ENCODE measurements at places on chromosomes 5 and 9. TPM values are rescaled to one million over a fixed set of nuclear protein-coding genes. Genes with fewer than 3 reads are reported as not detected.

The HSDL2 gene
- 30.6 TPM for total RNA-seq

The FBXW5 gene
- total RNA-seq = 198 TPM

The OCLN gene
- 1.3 TPM for total RNA-seq

The ZDHHC11 gene
- 2.4 TPM for total RNA-seq

The SPOCK1 gene
- total RNA-seq = 77.5 TPM

The MRPL36 gene
- 72.2 TPM for total RNA-seq

The MEIKIN gene
- not detected for total RNA-seq

The TLX3 gene
- total RNA-seq = not detected

The CD180 gene
- total RNA-seq = not detected

The SLC34A3 gene
- total RNA-seq = not detected

The PAPPA gene
- total RNA-seq = 357 TPM

The ABCA1 gene
- 124 TPM for total RNA-seq

The SLC25A2 gene
- 0.44 TPM for total RNA-seq

The OR1N2 gene
- total RNA-seq = not detected

The TEX48 gene
- not detected for total RNA-seq

The IL4 gene
- total RNA-seq = not detected

The PKD2L2 gene
- total RNA-seq = not detected

The IL5 gene
- total RNA-seq = not detected
